ENCODE measurements at places on chromosomes 2 and 18.

- no peak for DNase-seq
Observed at GRCh38 chr18:58996131-58996641, 131.5 kb downstream of the ZNF532 start.

- no peak for DNase-seq
Observed at GRCh38 chr18:34352385-34353163, 127.9 kb upstream of the NOL4 start.

GRCh38 chr2:143254110-143254509, 124.9 kb downstream of the ARHGAP15 start:
- DNase-seq, result no peak

- no peak for DNase-seq
Observed at GRCh38 chr2:239177908-239178307, 222.9 kb downstream of the HDAC4 start.

All from NCI-H187 treated with DMSO at 0.1 percent for 48 hours (cell line).